ENCODE measurements at places on chromosomes 16 and 17. TPM values are rescaled to one million over a fixed set of nuclear protein-coding genes. Genes with fewer than 3 reads are reported as not detected.

The TMIGD1 gene
- not detected for total RNA-seq

The STAC2 gene
- 7.8 TPM for total RNA-seq

The NKD1 gene
- 0.65 TPM for total RNA-seq

The MPHOSPH6 gene
- 30.1 TPM for total RNA-seq

The FN3K gene
- total RNA-seq: 7.5 TPM

The BAHCC1 gene
- 7.7 TPM for total RNA-seq

The VPS4A gene
- 31.5 TPM for total RNA-seq

The B4GALNT2 gene
- total RNA-seq: 0.38 TPM

The SHBG gene
- 0.66 TPM for total RNA-seq

The DNAH2 gene
- 0.05 TPM for total RNA-seq

The C17orf107 gene
- 0.26 TPM for total RNA-seq

The DNAAF1 gene
- total RNA-seq: 0.48 TPM

The C16orf90 gene
- not detected for total RNA-seq

The SLC5A11 gene
- total RNA-seq: 0.40 TPM

The UNC13D gene
- total RNA-seq: 5.8 TPM

The CIBAR2 gene
- not detected for total RNA-seq

The TEDC2 gene
- 15.9 TPM for total RNA-seq

The ARL5C gene
- not detected for total RNA-seq

The RHOT2 gene
- 64.8 TPM for total RNA-seq

The IRF8 gene
- 0.34 TPM for total RNA-seq

The UNC45B gene
- total RNA-seq: not detected

The SMIM36 gene
- total RNA-seq: not detected

The ITGAX gene
- total RNA-seq: 1.1 TPM

The CEP295NL gene
- 0.32 TPM for total RNA-seq

The KDM8 gene
- total RNA-seq: 2.9 TPM

The LHX1 gene
- total RNA-seq: 1.2 TPM

The PRDM7 gene
- 0.02 TPM for total RNA-seq

The TBC1D26 gene
- total RNA-seq: not detected

The KRTAP17-1 gene
- not detected for total RNA-seq

The MAPT gene
- total RNA-seq: 1.8 TPM

The TUBD1 gene
- 9.9 TPM for total RNA-seq

The COQ9 gene
- 49.7 TPM for total RNA-seq

The TPSG1 gene
- 0.16 TPM for total RNA-seq

The MIEN1 gene
- total RNA-seq: 88.1 TPM

The EVI2B gene
- not detected for total RNA-seq

The SENP3 gene
- total RNA-seq: 95.8 TPM

The MARVELD3 gene
- total RNA-seq: 0.27 TPM

The HLF gene
- 0.07 TPM for total RNA-seq

The VWA3A gene
- total RNA-seq: 0.09 TPM

The OGFOD3 gene
- total RNA-seq: 23.9 TPM

The PRSS21 gene
- total RNA-seq: 0.27 TPM

The CD79B gene
- not detected for total RNA-seq
